SK-N-DZ (cell line): ENCODE measurements at places on chromosomes 1 and 21.

- no peak for DNase-seq
Measured at GRCh38 chr1:95223110-95223509, 10.9 kb upstream of the RWDD3 start.

DNA sequence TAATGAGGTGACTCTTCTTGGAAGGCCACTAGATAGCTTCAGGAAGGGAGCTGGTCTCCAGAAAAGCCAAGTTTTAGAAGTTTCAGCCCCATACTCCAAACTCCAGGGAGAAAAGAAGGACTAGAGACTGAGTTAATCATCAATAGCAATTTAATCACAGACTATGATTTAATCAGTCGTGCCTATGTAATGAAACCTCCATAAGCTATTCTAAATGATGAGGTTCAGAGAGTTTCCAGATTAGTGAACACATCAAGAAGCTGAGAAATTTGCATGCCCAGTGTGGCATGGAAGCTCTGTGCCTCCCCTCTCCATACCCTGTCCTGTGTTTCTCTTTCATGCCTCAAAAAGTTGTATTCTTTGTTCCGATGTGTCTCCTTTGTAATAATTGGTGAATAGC lies 49.2 kb upstream of the CCDC190 start:
- no peak for DNase-seq

GRCh38 chr1:149936992-149937705 lies 470 bp upstream of the MTMR11 start:
- peak; percentile 44 for DNase-seq

GRCh38 chr1:175479521-175480342 lies 263.7 kb downstream of the TNR start:
- DNase-seq, result no peak

DNA sequence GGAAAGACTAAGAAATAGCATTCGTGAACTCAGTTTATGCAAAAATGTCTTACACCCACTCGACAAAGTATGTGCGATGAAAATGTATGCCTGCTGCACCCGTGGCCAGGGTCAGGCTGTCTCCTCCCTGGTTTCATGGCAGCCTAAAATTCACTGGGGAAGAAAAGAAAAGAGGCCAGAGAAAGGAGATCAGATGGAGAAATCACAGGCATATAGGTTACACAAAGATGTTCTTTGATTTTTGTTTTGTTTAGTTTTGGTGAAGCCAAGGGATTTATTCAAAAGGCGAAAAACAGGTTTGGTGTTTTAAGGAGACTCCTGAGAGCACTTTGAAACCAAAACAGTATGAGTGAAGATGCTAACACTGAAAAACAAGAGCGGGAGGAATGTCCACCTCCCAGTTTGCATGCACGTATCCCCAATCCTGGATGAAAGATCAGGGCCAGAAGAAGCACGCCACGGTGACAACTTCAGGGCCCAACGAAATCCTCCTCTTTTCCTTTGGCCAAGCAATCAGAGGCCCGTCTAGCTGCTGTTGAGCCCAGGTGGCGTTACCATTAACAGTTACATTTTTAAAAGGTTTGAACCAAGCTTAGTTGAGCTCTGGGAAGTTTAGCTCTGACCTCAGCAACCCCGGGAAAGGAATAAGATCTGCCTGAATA lies 992 bp upstream of the SSX2IP start:
- peak; percentile 6 for DNase-seq

DNA sequence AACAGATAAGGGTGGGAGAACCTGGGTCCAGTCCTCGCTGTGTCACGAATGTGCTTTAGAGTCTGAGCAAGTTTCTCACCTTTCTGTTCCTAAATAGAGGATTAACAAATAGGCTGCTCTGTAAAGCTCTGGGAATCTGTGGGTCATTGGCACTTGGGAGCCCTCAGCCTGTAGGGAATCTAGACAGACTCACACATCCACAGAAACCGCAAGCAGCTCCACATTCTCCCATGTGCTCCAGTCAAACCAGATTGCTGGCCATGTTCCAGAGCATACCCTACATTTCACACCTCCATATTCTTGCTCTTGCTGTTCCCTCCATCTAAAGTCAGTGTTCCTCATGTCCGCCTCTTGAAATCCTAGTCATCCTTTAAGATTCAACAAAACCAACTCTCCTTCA lies 7.8 kb upstream of the AHCYL1 start:
- no peak for DNase-seq

GRCh38 chr1:164716992-164717703 lies 158.2 kb downstream of the PBX1 start:
- no peak for DNase-seq

GRCh38 chr1:173161510-173162221 lies 45.5 kb downstream of the TNFSF4 start:
- no peak for DNase-seq

DNA sequence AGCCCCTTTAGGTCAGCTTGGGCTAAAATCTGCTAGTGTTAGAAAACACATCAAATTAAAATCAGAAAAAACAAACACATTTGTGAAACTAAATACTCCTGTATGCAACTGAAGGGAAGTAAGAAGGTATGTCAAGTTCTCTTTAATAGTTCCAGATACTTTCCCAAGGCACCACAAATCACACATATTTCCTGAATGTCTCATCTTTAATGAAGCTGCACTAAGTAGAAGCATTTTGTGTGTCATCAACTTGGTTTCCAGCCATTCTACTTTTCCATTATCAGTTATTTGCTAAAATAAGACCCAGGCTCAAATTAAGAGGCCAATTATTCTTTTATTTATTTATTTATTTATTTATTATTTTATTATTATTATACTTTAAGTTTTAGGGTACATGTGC lies 34.7 kb downstream of the CRB1 start:
- DNase-seq, result no peak
